Activated T-helper 17 cell treated with anti-CD3 and anti-CD28 coated beads, Interleukin-2, amount 50 U/mL, for 72 hours (primary cell): ENCODE measurements at places on chromosomes 6 and 20.

- H3K27ac ChIP-seq: no peak overlapping the region
- ATAC-seq: no peak
- no peaks in the 10 kb centered on the region for H3K36me3 ChIP-seq
Measured at GRCh38 chr20:43287637-43288036, 97.9 kb upstream of the PTPRT start.

DNA sequence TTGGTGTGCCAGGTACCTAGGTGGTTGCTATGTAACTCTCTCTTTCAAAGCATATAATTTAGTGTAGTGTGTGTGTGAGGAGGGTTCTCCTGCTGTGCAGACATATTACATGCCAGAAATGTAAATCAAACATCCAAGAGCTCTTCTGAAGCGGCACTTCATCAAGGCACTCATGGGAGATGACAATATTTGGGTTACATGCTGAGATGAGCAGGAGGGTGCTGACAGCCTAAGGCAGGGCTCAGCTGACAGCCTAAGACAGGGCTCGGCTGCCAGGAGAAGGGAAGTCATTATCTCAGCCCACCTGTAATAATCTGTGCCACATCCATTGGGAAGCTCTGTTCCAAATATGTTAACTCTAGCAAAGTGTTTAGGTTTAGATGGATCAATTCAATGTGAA is 39.1 kb downstream of the ADGRF5 start:
- peaks cover 21% of the 10 kb centered on the region for H3K27me3 ChIP-seq
- no peaks in the 10 kb centered on the region for H3K36me3 ChIP-seq
- no peak overlapping the region for H3K27ac ChIP-seq
- no peak overlapping the region for H3K4me3 ChIP-seq
- no peak for ATAC-seq
- H3K4me1 ChIP-seq: no peaks in the 10 kb centered on the region

DNA sequence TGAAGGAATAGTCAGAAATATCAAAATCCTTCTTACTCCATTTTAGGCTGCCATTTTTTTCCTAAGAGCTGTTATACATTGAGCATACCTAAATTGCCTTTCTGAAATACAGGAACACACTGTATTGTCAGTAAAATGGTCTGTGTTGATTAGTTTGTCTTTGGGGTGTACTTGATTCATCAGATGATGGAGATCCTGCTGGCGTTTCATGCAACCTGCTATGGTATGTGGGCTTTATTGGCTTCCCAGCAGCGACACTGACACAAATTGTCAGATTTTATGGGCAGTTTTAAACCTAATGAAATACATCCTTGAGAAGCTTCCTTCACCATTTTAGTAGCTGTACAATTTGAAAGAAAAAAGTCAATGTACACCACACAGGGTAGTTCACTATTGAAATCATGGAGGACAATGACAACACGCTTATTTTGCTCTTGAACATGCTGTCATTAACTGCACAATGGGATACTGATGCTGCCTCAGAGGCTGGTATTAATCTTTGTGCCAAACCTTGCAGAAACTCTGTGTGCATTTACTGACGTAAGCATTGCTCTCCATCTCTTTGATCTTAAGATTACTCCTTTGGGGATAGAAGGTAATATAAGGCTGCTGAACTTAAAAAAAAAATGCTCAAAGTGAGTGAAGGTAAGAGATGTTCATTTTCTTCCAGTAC is 124.9 kb downstream of the LAMA2 start:
- ATAC-seq: no peak
- no peaks in the 10 kb centered on the region for H3K4me1 ChIP-seq
- no peaks in the 10 kb centered on the region for H3K36me3 ChIP-seq

- H3K4me1 ChIP-seq: peaks cover 8% of the 10 kb centered on the region
- H3K4me3 ChIP-seq: peak overlapping the region; percentile 86
- ATAC-seq: no peak
Measured at GRCh38 chr6:7261852-7262461, 51.0 kb downstream of the SSR1 start.

DNA sequence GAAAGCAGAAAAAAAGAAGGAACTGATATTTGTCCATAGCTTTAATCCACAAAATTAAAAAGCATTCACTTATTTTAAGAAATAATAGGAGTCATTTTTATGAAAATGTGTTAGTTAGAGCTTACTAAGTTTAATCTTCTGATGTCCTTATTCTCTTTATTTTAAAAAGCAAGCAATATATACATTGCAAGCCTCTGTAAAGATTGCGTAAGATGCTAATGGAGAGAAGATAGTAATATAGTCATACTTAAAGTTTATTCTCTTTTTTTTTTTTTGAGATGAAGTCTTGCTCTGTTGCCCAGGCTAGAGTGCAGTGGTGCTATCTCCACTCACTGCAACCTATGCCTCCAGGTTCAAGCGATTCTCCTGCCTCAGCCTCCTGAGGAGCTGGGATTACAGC is 39.7 kb downstream of the AIG1 start:
- no peak overlapping the region for H3K4me3 ChIP-seq
- no peaks in the 10 kb centered on the region for H3K27me3 ChIP-seq
- no peak for ATAC-seq
- no peaks in the 10 kb centered on the region for H3K36me3 ChIP-seq

DNA sequence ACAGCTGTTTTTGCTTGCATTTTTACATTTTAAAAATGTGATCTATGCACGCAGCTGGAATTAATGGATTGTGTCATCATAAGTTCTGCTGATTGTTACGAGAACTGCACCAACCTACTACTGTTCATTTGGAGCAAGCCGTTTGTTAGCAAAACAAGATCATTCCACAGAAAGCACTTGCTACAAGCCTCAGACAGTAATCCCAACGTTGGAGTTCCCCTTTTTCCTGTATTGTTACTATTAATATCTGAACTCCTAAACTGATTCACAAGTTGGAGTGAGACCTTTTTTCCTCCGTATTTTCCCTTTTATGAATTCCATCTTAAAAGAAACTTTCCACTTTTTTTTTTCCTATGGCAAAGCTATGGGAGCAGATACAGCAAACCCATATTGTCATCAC is 3.5 kb downstream of the TENT5A start:
- no peak overlapping the region for H3K27ac ChIP-seq
- H3K36me3 ChIP-seq: peaks cover 8% of the 10 kb centered on the region
- no peak for ATAC-seq
- peaks cover 5% of the 10 kb centered on the region for H3K4me1 ChIP-seq

- no peaks in the 10 kb centered on the region for H3K4me1 ChIP-seq
- H3K36me3 ChIP-seq: no peaks in the 10 kb centered on the region
- no peak overlapping the region for H3K27ac ChIP-seq
- no peaks in the 10 kb centered on the region for H3K27me3 ChIP-seq
Measured at GRCh38 chr20:16064989-16065707, 508.1 kb downstream of the KIF16B start.

- H3K4me3 ChIP-seq: no peak overlapping the region
- peaks cover 100% of the 10 kb centered on the region for H3K36me3 ChIP-seq
- H3K27ac ChIP-seq: no peak overlapping the region
Measured at GRCh38 chr6:106561686-106562405, 67.5 kb downstream of the RTN4IP1 start.

DNA sequence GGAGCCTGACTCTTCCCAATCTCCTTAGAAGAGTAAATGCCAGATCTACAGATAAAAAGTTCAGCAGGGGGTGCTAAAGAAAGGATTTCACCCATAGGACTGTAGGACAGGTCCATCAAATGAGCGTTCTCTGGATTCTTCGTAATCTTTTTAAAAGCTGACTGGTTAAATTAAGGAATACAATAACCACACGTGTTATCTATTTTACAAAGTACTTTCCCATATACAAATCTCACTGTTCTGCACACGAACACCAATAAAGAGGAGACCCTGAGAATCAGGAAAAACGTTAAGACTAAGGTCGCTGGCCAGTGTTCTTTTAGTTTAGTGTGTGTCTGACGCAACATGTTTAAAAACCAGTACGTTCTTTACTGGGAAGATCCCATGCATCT is 542 bp downstream of the TUBE1 start:
- no peak overlapping the region for H3K4me3 ChIP-seq
- peaks cover 37% of the 10 kb centered on the region for H3K36me3 ChIP-seq
- no peak overlapping the region for H3K27ac ChIP-seq
- peaks cover 10% of the 10 kb centered on the region for H3K27me3 ChIP-seq
- ATAC-seq: peak; percentile 33

- no peak for ATAC-seq
- no peaks in the 10 kb centered on the region for H3K4me1 ChIP-seq
- H3K36me3 ChIP-seq: no peaks in the 10 kb centered on the region
- H3K27me3 ChIP-seq: peaks cover 25% of the 10 kb centered on the region
Measured at GRCh38 chr20:56752274-56752673, 123.2 kb downstream of the TFAP2C start.

GRCh38 chr6:156647140-156647784 is 129.9 kb upstream of the ARID1B start:
- H3K4me3 ChIP-seq: no peak overlapping the region
- peaks cover 12% of the 10 kb centered on the region for H3K27me3 ChIP-seq
- H3K4me1 ChIP-seq: peaks cover 5% of the 10 kb centered on the region
- no peak for ATAC-seq
- H3K36me3 ChIP-seq: no peaks in the 10 kb centered on the region
- no peak overlapping the region for H3K27ac ChIP-seq

GRCh38 chr6:56956491-56956890 is 1.6 kb downstream of the BEND6 start:
- ATAC-seq: no peak
- H3K4me1 ChIP-seq: peaks cover 15% of the 10 kb centered on the region
- H3K27me3 ChIP-seq: peaks cover 51% of the 10 kb centered on the region
- no peak overlapping the region for H3K27ac ChIP-seq

- no peak overlapping the region for H3K4me3 ChIP-seq
- ATAC-seq: no peak
- no peaks in the 10 kb centered on the region for H3K36me3 ChIP-seq
- H3K4me1 ChIP-seq: no peaks in the 10 kb centered on the region
- no peak overlapping the region for H3K27ac ChIP-seq
- H3K27me3 ChIP-seq: no peaks in the 10 kb centered on the region
Measured at GRCh38 chr20:24705486-24705885, 236.1 kb downstream of the SYNDIG1 start.

DNA sequence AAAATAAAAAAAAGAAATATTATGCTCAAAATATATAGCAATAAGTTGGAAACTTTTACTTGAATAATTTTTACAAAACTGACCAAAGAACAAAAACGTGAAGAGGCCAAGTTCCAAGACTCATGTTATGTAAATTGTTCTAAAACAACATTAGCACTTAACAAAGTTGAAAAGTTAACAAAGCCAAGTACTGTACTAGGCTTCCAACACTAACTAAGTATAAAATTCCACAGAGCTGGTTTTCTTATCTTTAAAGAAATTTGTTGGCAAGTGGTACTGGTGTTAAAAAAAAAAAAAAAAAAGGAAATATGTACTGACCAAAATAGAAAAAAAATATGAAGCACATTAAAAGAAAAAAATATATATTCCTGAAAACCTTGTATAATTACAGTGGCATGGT is 127.8 kb downstream of the SLC16A10 start:
- H3K36me3 ChIP-seq: no peaks in the 10 kb centered on the region
- H3K4me3 ChIP-seq: no peak overlapping the region
- H3K4me1 ChIP-seq: no peaks in the 10 kb centered on the region
- ATAC-seq: no peak

DNA sequence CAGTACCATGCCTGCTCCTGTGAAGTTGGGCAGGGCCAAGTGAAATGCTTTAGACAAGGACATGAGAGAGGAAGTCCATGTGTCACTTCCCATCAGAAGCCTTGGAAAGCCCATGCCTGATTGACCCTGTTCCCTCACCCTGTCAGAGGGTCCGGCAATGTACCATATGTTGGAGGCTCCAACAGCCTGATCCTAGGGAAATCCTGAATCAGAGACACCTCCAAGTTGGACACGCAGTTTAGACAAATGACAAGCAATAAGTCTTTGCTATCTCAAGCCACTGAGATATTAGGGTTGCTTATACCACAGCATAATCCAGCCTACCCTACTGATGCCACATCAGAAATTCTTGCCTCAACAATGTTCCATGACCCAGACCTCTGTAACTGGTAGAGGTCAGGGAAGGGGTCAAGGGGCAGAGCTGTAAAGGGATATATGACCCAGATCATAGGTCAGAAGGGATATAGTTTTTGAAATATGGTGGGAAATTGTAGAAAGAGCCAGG is 174.8 kb downstream of the HACE1 start:
- ATAC-seq: no peak
- H3K4me1 ChIP-seq: peaks cover 10% of the 10 kb centered on the region
- H3K4me3 ChIP-seq: no peak overlapping the region
- no peak overlapping the region for H3K27ac ChIP-seq
- no peaks in the 10 kb centered on the region for H3K27me3 ChIP-seq

GRCh38 chr20:23625236-23625964 is 12.4 kb downstream of the CST3 start:
- peaks cover 17% of the 10 kb centered on the region for H3K27me3 ChIP-seq
- no peaks in the 10 kb centered on the region for H3K4me1 ChIP-seq
- H3K27ac ChIP-seq: no peak overlapping the region
- ATAC-seq: no peak
